Non-pigmented ciliary epithelial cell (primary cell): ENCODE measurements at places on chromosomes 4 and X.

GRCh38 chrX:39275500-39276068 is 474.3 kb downstream of the MID1IP1 start:
- DNase-seq: no peak

- no peak for DNase-seq
Observed at GRCh38 chrX:154727418-154727817, 23.5 kb downstream of the GAB3 start.

DNA sequence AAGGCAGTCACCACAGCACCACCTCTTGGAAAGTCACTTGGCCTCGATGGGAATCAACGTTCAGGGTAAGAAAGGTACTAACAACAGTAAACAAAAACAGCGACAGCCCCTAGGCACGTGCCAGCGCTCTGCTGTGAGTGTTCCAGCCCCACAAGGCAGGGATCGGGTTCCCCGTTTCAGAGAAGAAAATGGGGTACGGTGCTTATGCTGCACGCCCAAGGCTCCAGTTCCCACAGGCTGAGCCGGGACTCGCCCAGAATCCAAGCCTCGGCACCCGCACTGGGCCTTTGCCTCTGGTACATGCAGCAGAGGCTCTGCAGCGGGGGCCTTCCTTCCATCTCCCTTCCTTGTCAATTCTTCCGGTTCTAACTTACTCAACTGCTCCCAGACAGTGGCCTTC is 37.3 kb downstream of the WDR1 start:
- no peak for DNase-seq

DNA sequence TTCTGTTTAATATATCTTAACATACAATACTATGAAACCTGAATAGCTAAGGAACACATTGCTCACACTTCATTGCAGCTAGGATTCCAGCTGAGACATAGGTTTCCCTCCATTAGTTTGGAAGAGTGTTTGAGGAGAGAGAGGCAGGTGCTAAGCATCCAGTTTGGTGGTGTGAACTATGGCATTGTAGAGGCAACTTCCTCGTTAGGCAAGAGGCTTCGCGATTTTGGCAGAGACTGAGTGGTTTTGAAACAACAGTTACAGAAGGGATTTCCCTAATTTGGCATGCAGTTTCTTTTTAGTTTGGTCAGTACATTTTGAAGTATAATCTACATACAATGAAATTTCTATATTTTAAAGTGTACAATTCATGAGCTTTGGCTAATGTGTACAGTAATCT is 117.1 kb upstream of the BMP3 start:
- DNase-seq: no peak

GRCh38 chr4:99394896-99395295 is 40.2 kb downstream of the ADH7 start:
- DNase-seq: no peak

DNA sequence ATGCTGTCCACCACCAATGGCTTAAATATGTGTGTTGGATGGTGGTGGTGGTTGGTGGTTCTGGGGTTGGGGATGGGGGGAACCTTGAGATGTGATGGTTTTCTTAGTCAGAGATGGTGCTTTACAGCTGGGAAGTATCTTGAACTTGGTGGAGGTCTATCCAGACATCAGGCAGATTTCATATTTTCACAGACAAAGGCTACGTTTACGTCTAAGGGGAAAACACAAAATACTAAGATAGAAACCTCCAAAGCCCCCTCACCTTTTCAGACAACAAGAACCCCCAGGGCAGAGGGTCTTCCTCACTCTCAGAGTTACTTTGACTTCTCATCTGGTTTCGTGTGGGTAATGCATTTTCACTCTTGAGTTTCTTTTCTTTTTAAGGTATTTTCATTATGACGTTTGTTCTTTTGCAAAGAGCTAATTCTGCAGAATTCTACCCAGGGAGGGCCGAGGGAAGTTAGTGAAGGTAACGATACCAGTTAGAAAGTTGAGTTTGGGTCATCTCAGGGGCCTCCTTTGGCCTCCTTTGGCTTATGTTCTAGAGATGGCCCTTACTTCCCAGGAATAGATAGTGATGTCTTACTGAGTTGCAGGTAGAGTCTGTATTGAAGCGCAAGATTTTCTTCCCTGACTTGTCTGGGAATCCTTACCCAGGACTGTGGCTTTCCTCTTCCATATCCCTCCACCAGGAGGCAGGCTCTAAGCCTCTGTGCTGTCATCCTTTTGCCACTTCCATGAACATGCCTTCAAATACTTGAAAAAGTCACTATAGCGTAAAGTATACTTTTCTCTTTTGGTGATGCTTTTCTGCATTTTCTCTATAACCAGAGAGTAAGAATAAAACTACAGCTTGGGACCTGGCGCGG is 31.9 kb downstream of the RHOH start:
- no peak for DNase-seq

DNA sequence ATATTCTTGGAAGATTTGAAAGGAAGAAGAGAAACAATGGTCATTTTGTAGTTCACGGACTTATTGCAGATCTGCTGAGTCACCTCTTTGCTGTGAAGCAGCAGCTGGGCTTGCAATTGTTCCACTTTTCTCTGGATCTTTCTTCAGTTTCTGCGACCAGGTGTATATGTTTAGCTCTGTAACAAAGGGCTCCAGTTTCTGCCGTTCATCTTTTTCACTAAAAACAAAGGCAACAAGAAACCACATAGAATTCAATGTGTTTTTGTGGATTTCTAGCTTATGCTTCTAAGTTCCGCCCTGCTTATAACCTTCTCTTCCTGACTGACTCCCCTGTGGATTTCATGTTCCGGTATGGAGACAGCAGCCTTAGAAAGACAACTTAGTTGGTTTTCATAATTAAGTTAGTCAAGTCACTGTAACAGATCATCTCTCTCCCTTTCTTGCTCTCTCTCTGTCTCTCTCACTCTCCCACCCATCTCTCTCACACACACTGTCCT is 121.6 kb upstream of the EPHA5 start:
- peak; percentile 10 for DNase-seq

DNA sequence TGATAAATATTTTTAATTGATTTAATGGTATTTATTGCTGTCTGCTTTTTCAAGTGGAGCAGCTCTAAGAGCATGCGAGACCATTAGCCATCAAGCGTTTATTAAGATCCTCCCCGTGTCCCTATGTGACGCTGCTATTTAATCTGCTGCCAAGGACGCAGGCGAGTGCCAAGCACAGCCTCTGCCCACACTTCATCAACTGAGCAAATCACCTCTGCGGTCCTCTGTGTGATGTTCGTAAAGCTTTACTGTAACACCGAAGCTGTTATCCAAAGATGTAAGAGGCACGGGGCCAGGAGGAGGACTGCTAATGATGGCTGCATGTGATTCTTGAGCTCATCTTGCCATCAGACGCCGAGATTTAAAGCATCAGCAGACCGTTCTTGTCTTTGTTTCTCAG is 79.5 kb downstream of the STOX2 start:
- DNase-seq: no peak

GRCh38 chrX:148872161-148872535 is 371.7 kb downstream of the AFF2 start:
- DNase-seq: no peak
